T-helper 1 cell (primary cell): ENCODE measurements at places on chromosomes 5 and 9.

DNA sequence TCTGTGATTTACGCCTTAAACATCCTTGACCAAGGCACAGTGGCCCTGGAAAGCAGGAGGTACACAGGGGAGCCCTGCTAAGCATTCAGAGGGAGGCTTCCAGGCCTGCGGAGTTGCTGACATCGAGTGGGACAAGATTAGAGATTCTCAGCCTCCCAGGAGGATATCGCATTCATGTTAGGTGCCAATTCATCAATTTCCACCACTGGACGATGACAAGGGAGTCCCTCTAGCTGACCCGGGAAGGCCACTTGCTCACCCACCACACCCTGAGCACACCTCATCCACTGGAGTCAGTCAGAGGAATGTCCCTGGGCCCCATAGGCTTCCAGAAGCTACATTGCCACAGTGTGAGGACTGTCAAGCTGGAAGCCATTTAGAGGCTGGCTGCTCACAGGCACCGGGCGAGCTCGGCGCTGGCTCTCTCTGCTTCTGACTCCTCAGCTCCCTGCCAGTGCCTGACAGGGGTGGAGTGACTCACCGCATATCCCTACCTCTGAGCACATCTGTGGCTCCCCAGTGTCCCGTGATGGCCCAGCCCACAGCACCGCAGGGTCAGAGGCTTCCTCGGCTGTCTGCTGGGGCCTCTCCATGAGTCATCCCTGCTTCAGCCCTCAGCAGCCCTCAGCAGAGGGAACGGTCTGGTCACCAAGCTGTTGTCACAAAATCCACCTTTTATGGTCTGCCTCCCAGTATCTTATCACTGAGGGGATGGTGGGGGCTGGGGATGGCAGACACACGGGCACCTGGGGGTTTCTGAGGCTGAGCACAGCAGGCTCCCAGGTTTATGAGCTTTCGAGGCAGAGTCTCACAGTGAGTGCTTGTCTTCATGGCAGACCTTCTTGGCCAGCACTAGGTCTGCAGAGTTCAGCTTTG lies 117.5 kb downstream of the ZNF608 start:
- DNase-seq = no peak

DNA sequence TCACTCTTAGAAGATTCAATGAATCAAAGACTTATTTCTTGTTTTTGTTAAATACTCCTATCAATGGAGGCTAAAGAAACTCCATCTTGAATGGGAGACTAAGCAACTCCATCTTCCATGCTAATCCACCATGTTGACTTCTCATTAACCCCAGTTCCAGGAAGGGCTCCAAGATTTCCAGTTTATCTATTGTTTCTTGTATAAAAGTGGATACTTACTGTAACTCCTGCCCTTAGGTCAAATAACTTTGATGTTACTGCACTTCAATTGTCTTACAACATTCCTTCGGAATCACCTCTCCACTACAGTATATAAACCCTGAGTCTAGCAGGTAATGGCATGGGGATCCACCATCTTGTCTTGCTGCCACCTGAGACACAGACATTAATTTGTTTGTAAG lies 63.0 kb downstream of the PUM3 start:
- no peak for DNase-seq

DNA sequence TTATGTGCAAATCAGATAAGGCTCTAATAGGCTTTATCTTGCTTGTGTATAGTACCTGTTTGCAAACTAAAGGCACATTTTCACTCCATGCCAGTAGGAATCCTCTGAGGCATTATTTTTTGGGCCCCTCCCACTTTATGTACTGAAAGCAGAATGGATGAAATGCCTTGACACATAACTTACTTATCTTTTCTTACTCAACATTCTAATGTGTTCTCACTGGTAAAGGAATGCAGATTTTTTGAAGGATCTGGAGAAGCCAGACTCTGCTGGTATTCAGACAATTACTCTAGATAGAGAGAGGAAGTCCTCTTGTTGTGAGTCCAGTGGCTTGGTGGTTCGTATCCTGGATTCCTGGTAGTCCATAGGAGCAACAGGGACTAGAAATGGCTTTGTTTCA lies 336.7 kb downstream of the CCDC171 start:
- no peak for DNase-seq

GRCh38 chr9:108924466-108924865 lies 9.5 kb downstream of the ELP1 start:
- DNase-seq = no peak

- no peak for DNase-seq
Measured at GRCh38 chr5:5787373-5787772, 364.9 kb downstream of the ICE1 start.

DNA sequence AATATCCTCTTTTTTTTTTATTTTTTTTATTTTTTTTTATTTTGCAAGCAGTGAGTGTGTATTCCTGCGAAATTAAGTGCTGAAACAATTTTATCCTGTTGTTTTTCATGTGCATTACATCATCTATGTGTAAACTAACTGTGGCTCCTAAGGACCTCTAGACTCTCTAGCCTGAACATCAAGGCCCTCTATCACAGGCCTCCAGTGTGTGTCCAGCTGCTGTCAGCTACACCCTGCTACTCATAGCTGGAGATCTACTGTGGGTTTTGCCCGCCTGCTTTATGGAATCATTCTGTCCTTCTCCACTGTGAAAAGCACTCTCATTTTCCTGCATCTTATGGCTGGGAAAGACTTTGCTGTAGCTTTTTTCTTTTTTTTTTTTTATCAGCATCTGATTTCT lies 157.8 kb downstream of the KCTD16 start:
- DNase-seq = no peak

DNA sequence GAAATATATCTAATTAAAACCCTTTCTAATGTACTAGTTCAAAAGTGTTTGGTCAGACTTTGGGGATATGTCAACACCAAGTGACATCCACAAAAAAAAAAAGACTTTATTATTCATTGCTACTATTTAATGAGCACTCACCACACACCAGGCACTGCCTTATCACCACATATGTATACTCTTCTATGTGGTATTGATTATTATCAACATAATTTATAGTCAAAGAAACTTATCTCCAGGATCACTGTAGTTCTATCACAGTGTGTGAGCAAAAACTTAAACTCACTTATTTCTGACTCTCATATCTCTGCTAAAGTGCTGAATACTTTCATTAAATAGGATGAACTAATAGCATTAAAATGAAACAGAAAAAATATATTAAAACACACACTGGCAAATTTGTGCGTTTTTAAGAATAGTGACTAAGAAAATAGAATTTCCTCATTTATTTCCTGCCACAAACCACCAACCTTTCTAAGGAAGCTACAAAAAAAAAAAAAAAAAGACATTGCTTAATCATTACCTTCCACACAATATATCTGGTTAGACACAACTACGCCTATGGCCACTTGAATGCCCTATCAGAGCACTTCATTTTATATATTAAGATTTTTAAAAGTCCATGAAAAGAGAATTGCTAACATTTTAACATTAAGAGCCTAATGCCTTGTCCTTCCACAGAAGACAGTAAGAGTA lies 12.8 kb downstream of the SLCO4C1 start:
- DNase-seq = no peak

DNA sequence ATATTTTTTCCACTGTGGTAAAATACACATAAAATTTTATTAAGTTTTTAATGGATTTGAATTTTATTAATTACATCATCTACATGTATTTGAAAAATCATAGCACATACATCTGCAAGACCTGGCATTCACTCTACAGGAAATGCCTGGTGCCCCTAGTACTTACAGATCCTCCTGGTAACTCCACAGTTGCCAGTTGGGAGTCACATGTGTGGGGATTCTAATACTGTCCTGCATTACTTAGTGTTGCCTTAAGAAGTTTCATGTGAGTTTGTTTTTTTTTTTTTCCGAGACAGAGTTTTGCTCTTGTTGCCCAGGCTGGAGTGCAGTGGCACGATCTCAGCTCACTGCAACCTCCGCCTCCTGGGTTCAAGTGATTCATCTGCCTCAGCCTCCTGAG lies 18.1 kb downstream of the KDM3B start:
- no peak for DNase-seq

GRCh38 chr9:33244137-33244784 lies 4.3 kb downstream of the SPINK4 start:
- no peak for DNase-seq

- no peak for DNase-seq
Measured at GRCh38 chr5:144202726-144203125, 32.1 kb downstream of the KCTD16 start.

DNA sequence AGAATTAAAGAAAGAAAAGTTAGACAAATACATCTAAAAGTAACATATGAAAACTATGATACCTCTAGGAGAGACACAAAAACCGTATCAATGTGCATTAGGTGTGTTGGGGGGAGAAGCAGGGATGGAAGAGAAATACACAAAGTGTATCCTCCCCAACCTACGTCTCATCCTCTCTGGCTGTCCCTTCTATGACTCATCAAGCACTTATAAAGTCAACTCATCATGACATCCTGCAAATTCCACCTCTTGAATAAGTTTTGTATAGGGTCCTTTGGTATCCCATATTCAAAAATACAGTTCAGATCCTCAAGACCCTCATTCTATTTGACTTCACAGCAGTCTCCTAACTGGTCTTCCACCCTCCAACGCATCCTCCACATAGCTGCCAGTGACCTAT lies 917.6 kb upstream of the DMAC1 start:
- no peak for DNase-seq
